ENCODE measurements at places on chromosomes 1 and 21.
A peak's percentile ranks its signal among the peaks of the same experiment; 100 is the strongest.

- no peak for DNase-seq
These were observed 11.7 kb downstream of the COL6A2 start for GRCh38 chr21:46109313-46110221.

DNA sequence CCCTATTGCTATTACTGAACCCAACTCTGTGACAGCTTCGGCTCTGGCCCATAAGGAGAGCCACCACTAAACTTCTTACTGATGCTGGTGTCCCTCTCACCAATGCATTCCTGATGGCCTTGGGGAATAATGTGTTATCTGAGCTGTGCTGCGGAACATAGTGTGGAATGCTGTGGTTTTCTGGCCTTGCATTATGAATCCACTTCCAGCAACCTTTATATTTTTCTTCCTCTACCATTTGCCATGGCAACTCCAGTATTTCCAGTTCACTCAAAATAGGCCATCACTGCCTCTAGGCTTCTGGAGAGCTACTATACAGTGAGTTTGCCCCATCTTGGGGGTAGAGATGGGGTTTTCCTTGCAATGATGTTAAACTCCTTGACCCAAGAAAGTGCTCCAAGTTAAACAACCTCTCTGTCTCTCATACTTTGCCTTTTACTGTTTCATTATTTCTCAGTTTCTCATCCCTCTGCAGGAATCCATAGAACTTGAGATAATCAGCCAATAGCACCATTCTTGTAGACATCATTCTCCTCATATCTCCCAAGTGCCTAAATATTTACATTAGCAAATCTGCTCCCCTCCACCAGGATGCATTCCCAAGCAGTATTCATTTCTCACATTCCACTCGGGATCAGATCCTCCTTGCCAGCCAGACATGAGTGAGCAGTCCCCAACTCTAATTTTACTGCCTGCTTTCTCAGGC, 11.1 kb upstream of the RAVER2 start:
- DNase-seq, result no peak

DNA sequence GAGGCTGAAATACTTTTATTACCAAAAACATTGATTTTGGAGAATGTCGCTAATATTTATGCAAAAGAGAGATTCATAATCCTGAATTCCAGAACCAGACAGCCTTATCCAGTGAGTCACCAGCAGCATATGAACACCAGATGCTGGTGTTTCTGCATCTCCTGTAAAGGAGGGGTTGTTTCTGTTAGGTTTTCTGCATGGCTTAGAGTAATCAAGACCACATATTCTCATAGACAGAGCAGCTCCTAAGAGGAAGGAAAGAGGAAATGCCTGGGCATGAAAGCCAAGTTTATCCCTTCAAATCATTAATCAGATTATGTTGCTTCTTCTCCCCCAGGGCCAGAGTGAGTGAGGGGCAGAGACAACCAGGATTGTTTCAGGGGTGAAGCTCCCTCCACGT, 86.2 kb downstream of the NGF start:
- no peak for DNase-seq

GRCh38 chr1:172699111-172699510, 40.2 kb downstream of the FASLG start:
- no peak for DNase-seq

DNA sequence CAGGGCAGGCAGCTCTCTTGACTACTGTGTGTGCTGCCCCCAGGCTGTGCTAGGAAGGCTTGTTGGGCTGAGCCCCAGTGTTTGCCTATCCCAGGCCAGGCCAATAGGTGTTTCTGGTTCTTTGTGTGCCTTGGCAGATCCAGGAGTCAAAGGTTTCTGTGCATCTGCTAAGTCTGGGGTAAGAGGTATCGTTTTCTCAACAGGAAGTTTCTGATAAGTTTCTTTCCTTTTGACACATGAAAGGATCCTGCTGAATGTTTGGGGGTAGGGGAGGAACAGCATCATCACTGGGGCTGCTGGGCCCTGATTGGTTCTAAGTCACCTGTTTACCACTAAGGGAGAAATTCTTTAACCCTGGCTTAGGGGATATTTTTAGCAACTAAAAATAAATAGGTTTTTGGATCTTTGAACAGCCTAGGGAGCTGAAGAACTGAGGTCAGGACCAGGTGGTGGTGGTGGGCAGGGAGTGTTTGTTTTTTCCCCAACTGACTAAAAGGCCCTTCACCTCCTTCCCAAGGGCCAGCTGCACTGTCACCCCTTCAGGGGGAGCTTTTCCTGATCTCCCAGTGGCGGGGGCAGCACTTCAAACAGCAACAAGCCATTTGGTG, 85.1 kb downstream of the KCNN3 start:
- no peak for DNase-seq

DNA sequence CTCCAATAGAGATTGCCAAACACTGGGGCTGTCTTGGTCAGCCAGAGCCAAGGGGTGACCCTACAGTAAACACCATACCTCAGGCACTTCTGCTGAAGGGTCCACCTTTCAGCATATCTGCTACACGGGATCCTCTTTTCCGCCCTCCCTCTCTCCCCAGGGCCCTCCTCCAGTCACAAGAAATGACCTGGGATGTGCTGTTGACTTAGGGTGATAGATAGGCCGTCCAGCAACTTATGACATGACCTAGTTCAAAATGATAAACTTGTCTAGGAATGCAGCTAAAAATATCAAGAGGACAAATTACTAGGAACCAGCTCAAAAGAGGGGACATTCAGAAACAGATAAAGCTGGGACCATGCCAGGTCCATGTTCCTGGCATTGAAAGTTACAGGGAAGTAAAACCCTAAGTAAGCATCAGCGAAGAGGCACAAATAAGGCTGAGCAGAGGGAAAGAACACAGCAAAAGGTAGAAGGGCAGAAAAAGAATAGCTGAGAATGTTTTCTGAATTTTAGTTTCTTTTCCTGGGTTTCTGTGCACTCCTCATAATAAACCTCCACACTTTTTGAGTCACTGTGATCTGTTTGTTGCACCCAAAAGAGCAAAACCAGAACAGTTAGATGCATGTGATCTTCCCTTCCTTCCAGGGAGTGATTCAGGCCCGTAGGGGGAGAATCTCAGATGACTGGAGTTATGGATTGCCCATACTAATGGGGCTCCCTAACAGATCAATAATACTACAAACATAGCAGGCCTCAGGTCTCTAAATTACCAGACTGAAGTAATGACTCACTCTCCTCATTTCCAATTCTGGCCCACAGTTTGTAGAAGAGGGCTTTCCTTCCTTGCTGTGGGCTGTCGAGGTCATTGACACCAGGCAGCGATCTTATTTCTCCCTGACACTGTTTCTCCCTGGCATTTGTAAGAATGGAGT, 48.9 kb upstream of the F3 start:
- no peak for DNase-seq

DNA sequence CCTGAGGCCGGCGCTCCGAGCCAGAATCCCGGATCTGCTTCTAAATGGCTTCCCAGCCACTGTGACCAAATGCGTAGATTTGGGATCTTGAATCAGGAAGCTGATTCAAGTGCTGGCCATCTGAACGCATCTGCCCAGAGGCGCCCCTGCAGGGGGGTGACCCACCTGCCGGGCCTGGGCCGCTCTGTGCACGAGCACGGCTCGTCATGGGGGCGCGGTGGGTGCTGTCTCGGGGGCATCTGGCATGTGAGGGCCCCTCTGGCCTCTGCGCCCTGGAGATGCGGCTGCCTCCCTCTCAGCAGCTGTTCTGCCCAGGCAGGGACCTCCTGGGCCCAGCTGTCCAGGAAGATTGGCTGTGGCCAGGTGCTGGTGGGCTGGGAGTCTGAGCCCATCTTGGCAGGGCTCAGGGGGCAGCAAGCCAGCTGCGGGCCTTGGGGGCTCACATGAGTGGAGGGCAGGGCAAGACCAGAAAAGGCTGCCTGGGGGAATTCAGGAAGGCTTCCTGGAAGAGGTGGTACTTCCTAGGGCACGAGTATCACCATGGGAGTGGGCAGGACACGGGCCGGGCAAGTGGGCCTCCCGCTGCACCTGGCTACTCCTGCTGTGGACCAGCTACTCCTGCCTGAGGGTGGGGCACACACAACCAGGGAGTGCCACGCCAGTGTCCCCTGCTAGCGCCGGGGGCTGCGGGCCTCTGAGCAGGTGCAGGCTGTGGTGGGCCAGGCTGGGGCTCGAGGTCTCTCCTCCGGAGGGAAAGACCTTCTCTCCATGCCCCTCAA, 25.1 kb downstream of the PLCH2 start:
- DNase-seq, result no peak

DNA sequence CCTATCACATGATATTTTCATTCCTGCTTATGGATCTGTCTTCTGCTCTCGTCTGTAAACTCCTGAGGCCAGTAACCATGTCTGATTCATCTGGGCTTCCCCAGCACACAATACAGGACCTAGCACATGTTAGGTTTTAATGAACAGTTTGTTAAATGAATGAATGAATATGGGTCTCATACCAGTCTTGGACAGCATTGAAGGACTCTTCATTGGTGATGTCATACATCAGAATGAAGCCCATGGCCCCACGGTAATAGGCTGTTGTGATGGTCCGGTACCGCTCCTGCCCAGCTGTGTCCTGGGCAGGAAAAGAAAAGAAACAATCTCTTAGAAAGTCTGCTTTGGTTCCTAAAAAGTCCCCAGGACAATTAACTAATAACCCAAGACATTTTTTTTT, 53.4 kb downstream of the RAB3B start:
- no peak for DNase-seq

DNA sequence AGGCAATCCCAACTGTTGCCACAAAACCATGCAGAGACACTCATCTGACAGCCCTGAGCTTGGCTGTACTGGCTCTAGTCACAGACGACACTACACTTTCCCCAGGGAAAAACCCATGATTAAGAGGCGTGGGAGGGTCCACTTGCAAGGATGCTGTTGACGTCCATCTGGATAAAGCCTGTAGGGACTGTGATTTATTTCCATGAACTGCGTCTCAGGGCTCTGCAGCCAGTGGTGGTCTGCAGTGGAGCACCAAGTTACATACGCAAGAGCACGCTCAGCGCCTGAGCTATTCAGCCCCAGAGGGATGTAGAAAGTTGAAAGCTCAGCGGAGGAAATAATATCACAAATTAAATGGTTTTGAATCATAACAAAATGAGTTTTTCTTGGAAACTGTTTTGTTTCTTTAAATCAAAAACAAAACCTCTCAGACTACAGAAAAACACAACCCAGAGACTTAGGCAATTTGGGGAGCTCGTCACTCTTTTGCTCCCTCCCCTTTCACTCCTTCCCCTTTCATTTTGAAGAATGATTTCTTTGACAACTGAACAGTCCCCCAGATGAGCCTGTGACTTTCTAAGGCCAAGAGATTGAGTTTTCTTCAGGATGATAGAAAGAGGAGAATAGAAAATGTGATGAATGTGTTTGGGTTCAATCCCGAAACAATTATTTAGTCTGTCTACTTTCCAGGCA, 71.2 kb downstream of the NGF start:
- DNase-seq, result no peak

GRCh38 chr1:203054184-203054583, 27.9 kb downstream of the PPFIA4 start:
- DNase-seq, result no peak

GRCh38 chr1:75170981-75171380, 36.8 kb downstream of the LHX8 start:
- no peak for DNase-seq

DNA sequence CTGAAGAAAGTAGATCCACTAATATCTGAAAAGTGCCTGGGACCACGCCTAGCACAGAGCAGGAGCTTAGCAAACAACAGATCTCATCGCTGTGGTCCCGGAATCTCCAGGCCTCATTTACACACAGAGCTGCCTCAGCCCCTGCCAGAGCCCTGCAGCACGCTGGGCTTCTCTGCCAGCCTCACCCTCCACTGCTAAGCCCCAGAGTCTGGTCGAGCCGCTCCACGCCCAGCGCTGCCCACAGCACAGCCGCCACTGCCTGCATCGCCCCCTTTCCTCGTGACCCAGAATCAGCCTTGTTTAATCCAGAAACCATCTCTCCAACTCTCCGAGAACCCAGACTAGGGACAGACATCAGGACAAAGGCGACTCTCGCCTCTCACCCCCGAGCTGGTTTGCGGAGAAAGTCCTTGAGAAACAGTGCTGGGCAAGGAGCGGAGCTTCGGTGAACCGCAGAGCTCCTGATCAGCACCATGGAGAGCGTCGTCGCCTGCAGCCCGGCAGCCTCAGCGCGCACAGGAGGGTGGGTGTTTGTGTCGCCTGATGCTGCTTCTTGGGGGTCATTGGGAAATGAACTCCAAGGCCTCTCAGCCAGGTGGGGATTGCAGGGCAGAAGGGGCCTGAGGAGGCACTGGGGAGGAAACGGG, 145.1 kb downstream of the NPHP4 start:
- DNase-seq, result no peak

- no peak for DNase-seq
These were observed 39.1 kb downstream of the IFI44 start for GRCh38 chr1:78688697-78689096.

DNA sequence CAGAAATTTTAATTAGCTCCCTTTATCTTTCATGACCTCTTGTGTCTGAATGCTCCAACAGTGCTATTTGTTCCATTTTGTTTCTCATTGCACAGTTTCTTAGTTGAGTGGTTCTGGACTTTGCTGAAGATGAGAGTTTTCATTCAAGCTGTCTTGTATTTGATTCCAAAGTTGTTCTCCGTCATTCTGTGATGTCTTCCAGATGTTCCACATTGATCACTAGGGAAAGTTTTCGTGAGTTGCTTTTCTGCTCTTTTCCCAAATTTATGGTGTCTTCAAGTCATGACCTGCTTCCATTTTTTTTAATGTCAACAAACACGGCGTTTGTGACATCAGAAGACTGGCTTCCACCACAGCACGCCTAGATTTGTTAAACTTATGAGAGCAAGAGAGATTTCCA, 575.5 kb downstream of the MRPL39 start:
- DNase-seq, result no peak

DNA sequence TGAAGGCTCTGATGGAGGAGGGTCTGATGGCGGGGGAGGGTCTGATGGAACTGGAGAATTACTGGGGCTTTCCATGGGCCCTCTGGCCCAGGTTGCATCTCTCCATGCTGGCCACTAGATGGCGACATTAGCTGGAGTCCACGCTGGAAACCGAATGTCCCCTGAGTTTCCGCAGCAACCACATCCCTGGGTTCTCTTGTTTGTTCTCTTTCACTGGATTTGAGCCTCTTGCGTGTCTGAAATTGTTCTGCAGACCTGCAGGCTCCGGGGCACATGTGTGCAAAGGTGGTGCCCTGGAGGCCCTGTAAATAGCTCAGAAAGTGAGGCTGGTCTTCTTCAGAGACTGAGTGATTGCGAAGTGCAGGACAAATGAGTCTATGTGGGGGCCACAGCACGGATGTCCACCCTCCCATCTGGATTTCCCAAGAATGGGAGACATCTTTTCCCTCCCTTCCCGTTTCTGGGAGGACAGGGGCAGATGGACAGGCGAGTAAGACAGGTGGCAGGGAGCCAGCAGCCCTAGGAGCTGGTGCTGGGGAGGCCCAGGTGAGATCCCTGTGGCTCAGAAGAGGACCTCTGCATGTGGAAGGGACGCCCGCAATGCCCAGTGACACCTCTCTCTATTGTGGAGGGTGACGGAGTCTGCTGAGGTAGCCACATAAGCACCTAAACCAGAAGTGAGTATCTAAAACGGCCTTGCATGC, 73.2 kb upstream of the ABCG1 start:
- DNase-seq, result peak; percentile 44

GRCh38 chr1:94909486-94909885, 17.4 kb downstream of the CNN3 start:
- no peak for DNase-seq

- no peak for DNase-seq
These were observed 341.8 kb downstream of the NPHP4 start for GRCh38 chr1:5650283-5651026.
